ENCODE measurements at places on chromosomes 1 and 21. TPM values are rescaled to one million over a fixed set of nuclear protein-coding genes. Genes with fewer than 3 reads are reported as not detected.

The C1orf122 gene
- total RNA-seq: 59.6 TPM

The COL16A1 gene
- total RNA-seq: 3.8 TPM

The LCE3E gene
- total RNA-seq: not detected

The MTARC1 gene
- 9.4 TPM for total RNA-seq

The NDC1 gene
- total RNA-seq: 26.7 TPM

The FAM72C gene
- 5.5 TPM for total RNA-seq

The HEYL gene
- 3.4 TPM for total RNA-seq

The AQP10 gene
- not detected for total RNA-seq

The C1orf94 gene
- not detected for total RNA-seq

The MCL1 gene
- 227 TPM for total RNA-seq

The SLAMF6 gene
- total RNA-seq: not detected

The DENND2C gene
- total RNA-seq: 0.40 TPM

The ACTL8 gene
- total RNA-seq: 1.8 TPM

The GJA8 gene
- not detected for total RNA-seq

The RGSL1 gene
- total RNA-seq: not detected

The CD2 gene
- not detected for total RNA-seq

The CFAP141 gene
- not detected for total RNA-seq

The OVAAL gene
- total RNA-seq: 0.10 TPM

The HSD3B2 gene
- total RNA-seq: not detected

The ANXA9 gene
- 0.95 TPM for total RNA-seq

The SPOCD1 gene
- total RNA-seq: 3.9 TPM

The KIF26B gene
- total RNA-seq: 0.06 TPM

The C1QA gene
- total RNA-seq: not detected

The SERTAD4 gene
- 0.53 TPM for total RNA-seq

The PDE4B gene
- total RNA-seq: 7.9 TPM

The MYBPH gene
- total RNA-seq: not detected

The OR6K3 gene
- total RNA-seq: not detected

The DBT gene
- 4.2 TPM for total RNA-seq
